ENCODE measurements at places on chromosomes 5 and 9.

- H3K4me3 ChIP-seq, result no peak overlapping the region
- DNase-seq, result no peak
- H3K36me3 ChIP-seq, result no peaks in the 10 kb centered on the region
- peak overlapping the region; percentile 65 for H3K27ac ChIP-seq
Observed at GRCh38 chr5:168793841-168794837, 215.0 kb upstream of the PANK3 start.

- H3K27me3 ChIP-seq, result no peaks in the 10 kb centered on the region
- H3K4me1 ChIP-seq, result no peaks in the 10 kb centered on the region
- peaks cover 55% of the 10 kb centered on the region for H3K36me3 ChIP-seq
- no peak overlapping the region for H3K27ac ChIP-seq
- H3K4me3 ChIP-seq, result no peak overlapping the region
- DNase-seq, result no peak
Observed at GRCh38 chr9:133769511-133770075, 31.4 kb upstream of the SARDH start.

DNA sequence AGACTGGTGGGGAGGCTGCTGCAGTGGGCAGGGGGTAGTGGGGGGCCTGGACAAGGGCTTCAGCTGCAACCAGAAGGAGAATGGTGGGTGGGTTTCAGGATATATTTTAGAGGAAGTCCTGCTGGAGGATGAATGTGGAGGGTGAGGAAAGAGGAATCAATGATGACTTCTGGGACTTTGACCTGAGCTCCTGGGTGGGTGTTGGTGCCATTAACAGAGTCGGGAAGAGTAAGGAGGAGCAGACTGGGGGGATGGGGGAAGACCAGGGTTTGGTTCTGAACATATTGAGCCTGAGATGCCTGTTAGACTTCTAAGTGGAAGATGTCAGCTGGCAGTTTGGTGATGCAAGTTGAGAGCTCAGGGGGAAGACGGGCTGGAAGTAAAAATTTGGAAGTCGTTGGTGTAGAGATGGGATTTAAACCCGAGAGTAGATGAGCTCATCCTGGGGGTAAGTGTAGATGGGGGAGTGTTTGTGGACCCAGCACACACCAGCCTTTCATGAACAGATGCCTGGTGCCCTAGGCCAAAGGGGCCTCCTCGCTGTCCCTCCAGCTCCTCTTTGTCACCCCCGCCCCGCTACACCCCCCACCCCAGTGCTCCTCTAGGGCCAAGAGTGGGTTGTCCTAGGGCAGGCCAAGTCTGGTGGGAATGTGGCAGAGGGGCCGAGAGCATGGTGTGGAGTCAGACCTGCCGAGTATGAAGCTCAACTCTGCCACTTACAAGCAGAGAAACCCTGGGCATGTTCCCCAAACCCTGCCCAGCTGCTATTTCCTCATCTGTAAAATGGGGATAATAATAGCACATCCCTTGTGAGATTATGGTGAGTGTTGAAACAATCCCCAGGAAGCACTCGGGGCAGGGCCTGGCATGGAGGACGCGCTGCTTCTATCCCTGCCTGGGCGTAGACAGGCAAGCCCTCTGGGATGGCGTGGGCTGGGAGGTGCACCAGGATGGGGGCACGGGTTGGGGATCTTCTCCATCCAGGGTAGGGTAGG is 4.0 kb downstream of the DNM1 start:
- H3K4me3 ChIP-seq, result no peak overlapping the region
- H3K36me3 ChIP-seq, result no peaks in the 10 kb centered on the region
- no peak for DNase-seq
- H3K27ac ChIP-seq, result no peak overlapping the region
- H3K27me3 ChIP-seq, result no peaks in the 10 kb centered on the region

- H3K27ac ChIP-seq, result no peak overlapping the region
- peaks cover 13% of the 10 kb centered on the region for H3K36me3 ChIP-seq
- peaks cover 39% of the 10 kb centered on the region for H3K4me1 ChIP-seq
Observed at GRCh38 chr5:64765804-64766504, 2.5 kb downstream of the SREK1IP1 start.

DNA sequence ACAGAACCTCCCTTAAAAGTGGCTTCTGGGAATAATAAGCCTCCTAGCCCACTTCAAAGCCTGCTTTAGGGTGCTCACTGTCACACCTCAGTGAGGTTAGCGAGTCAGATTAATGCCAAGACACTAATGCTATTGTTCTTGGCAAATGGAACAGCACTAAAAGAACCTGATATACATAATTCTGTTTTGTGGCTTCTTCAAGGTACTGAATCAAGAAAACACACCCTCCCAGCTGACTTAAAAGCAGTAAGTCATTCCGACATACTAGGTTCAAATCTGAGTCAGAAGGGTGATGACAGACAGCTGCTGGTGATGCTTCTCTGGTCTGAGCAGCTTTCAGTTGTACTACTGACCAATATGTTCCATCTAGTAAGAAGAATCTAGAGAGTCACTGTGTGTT is 121.6 kb downstream of the OXCT1 start:
- DNase-seq, result no peak
- H3K27me3 ChIP-seq, result no peaks in the 10 kb centered on the region
- H3K4me3 ChIP-seq, result no peak overlapping the region
- H3K4me1 ChIP-seq, result no peaks in the 10 kb centered on the region
- H3K27ac ChIP-seq, result no peak overlapping the region
- peaks cover 32% of the 10 kb centered on the region for H3K36me3 ChIP-seq
